ENCODE measurements at places on chromosomes 2 and 18.

GRCh38 chr2:192687015-192687414 is 492.3 kb upstream of the TMEFF2 start:
- DNase-seq: no peak

DNA sequence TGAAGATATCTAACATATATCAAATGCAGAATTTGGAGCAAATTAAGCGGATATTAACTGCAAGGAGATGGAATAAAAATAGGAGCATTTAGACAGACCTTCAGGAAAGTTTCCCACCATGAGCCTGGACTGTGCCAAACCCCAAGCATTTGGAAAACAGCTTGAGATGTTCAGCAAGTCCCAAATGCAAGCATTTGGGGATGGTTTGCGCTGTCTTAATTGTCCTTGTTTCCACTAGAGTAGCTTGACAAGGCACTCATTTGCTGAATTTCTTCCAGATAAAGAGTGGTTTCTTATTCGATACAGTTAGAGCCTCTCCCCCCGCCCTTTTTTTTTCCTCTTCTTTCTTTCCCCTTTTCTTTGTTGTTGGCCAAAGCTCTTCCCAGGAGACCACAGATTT is 77.1 kb upstream of the CDC42EP3 start:
- DNase-seq: no peak

- peak; percentile 49 for DNase-seq
These were observed 20.4 kb downstream of the IFIH1 start for GRCh38 chr2:162297925-162298552.

DNA sequence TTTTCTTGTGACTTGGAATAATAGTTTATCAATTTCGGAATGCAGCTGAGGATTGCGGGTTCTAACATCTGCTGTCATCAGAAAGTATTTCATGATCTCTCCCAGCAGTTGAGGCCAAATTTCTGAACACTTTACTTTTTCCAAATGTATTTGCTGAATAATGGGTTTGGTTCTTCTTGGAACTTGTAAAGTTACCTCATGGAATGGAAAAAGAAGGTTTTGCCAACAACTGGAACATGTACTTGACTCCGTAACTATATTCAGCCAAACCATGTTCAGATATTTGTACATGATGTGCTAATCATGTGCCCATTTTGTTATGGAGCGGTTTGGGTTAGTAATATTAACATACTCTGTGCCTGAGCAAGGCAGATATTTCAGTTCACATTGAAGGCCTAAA is 119.6 kb downstream of the LCLAT1 start:
- DNase-seq: no peak

DNA sequence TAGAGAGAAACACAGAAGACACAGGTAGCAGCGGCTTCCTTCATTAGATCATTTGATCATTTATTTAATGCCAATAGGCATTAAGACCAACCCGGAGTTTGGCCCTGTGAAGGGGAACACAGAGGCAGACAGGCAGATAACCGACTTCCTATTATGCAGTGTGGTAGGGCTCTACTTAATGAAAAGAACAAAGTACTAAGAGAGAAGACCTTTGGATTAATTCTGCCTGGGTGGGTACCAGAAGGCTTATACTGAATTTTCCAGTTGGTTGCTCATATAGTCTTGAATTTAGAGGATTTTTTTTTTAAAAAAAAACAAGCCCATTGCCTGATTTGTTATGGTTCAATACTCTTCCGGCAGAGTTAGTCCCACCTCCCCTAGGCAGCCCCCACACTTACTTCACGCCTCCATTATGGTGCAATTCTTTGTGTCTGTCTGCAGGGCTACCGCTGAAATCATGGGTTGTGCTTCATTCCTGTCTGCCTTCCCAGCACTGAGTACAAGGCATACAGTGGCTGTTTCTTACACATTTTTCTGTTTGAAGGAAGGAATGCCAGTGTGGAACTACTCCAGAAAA is 244.3 kb upstream of the APCDD1 start:
- no peak for DNase-seq

DNA sequence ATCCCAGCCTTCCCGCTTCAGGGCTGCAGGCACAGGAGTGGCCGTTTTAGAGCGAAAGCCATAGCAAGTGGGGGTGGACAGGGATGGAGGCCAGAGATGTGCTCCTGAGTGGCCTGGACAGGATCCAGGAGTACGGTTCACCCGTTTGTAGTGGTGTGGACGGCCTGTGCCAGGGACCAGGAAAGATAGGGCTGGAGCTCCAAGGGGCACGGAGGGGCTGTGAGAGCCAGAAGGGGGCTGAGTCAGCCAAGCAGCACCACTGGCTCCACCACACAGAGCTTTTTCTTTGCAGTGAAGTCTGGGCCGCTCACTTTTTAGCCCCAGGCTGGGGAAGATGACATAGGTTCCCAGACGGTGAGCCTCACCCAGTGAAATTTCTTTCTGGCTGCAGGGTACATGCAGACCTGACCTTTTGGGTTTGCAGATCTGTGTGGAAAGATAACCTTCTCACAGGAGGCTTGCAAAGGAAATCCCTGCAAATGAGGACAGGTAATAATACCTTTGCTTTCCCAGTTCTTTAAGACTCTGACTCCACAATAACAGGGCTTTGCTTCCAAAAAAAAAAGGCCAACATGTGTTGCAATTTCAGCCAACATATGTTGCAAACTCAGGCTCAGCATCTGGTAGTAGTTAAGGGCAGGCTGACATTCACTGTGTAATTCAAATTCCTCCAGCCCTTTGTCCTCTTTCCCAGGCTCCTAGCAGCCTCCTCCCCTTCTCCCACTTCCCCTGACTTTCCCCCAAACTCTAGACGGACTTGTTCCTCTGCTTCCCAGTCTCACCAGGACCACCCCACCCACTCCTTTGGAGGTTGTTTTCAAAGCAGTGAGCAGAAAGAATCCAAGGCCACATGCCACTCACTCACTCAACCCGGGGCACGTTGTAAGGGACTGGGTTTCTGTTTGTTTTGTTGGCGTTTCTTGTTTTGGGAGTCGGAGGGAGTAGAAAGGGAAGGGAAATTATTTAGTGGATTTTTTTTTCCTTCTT is 20.3 kb upstream of the LAPTM4A start:
- no peak for DNase-seq

DNA sequence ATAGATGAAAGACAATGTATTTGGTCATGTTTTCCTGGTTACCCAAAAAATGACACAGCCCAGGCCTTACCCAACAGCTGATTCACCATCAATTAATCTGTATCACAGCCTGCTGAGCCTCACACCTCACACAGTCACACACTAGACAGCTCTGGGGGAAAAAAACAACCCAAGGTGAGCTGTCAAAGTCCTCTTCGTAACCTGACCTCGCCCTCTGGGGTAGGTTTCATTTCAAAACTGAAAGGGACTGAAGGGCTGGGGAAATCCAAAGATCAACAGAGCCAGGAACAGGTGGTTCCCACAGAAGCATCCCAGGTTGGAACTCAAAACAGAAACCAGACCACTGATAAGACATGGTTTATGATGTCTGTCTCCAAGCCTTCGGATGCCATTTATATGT is 18.2 kb upstream of the PCBP1 start:
- peak; percentile 74 for DNase-seq
